ENCODE measurements at places on chromosomes 16 and 17.

- DNase-seq, result no peak
Measured at GRCh38 chr16:53846971-53847370, 143.0 kb downstream of the FTO start.

DNA sequence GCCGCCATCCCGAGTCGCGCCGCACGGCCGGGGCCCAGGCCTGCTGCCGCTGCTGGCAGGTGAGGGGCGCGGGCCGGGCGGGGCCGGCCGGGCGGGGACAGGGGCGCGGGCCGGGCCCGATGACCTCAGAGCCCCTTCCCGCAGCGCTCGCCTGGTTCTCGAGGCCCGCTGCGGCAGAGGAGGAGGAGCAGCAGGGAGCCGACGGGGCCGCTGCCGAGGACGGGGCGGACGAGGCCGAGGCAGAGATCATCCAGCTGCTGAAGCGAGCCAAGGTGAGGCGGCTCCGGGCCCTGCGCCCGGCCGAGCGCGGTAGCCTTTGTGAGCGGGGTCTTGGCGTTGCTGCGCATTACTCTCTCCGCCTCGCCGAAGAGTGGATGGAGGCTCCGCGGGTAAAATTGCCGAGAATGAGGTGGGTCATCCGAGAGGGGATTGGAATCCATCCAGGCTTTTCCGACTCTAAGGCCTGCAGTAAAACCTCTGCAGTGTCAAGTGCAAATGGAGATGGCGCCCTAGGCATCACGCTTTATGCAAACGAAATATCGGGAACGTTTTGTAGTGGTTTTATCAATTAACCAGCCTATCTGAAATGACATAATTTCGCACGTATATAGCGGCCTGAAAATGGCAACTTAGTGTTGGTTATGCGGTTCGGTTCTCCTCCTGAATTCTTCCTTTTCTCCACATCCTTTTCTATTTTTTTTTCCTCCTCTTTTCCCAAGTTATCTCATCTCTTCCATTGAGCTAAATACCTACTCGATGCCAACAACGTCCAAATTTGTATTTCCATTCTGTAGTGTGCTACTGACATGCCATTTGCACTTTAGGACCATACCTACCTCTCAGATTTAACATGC is 577 bp downstream of the TTC19 start:
- peak; percentile 40 for DNase-seq

- no peak for DNase-seq
Measured at GRCh38 chr17:16511593-16511992, 19.6 kb upstream of the LRRC75A start.

DNA sequence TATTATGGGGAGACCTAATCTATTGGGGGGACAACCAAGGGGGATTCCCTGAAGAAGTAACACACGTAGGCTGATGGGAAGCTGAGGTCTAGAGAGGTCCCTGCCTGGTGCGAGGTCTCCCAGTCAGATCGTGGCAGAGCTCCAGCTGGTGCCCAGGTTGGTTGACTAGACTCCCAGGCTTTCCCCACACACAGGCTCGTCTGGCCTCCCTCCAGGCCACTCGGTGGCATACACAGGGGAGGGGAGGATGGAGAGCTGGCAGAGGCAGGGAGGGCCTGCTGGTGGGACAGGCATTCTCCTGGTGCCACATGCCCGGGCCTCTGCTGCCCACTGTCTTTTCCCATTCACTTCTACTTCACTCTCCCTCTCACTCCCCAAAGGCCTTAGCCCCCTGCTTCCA is 8.5 kb upstream of the SOCS3 start:
- DNase-seq, result no peak

- DNase-seq, result peak; percentile 82
Measured at GRCh38 chr16:89505204-89506112, 2.7 kb upstream of the SPG7 start.

DNA sequence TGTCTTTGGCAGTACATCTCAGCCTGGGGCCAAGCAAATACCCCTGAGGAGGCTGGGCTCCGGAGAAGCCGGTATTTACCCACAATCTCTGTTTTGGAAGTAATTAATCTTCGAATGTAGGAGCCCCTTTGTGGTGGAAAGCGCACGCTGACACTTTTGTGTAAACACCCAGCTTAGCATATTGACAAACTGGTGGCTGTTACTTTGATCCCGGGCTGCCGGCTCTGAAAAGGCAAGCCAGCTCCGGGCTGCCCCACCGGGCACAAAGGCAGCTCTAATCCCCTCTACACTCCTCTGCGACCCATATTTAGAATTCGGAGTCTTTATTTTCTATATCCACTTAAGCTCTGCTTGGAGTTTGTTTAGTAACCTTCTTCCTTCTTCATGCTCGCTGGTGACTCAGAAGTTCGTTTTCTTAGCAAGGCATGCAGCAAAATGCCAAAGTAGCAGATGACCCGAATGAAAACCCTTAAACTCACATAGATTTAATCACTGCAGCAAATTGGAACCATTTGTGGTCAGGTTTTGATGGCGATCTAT is 144.0 kb upstream of the IRX3 start:
- no peak for DNase-seq

DNA sequence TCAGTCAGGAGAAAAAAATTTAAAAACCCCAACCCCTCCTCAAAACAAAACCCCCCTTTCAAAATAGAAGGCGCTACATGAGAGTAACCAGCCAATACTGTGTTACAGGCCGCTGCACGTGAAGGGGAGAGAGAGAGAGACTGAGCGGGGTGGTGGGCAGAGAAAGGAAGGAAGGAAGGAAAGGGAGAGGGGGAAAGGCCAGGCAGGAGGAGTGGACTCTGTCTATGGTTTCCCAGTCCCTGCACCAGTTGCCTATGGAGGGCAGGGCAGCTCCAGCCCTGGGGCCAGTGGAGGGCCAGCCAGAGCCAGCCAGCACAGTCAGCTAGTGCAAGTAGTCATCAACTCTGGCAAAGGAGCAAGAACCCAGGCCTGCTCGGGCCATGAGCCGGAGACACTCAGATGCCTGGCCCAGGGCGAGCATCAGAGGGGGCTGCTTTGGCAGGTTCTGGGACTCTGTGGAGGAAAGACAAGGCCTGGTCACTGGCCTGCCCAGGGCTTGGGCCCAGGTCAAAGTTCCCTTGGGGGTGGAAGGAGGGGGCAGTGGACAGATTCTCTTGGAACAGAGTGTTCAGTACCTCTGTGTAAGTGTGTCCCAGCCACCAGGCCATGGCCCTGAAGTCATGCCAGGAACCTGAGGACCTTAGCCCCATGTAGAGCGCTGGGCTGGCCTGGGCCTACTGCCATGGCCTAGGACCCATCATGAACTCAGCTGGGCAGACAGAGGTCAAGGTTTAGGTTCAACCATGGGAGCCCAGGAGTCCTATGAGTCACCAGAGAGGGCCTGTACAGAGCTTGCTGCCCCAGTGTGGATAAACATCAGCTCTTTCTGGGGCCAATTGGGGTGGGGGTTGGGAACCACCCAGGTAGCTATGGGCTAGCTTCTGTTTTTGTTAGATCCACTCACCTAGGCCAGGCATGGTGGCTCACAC is 7.3 kb upstream of the GFOD2 start:
- no peak for DNase-seq

DNA sequence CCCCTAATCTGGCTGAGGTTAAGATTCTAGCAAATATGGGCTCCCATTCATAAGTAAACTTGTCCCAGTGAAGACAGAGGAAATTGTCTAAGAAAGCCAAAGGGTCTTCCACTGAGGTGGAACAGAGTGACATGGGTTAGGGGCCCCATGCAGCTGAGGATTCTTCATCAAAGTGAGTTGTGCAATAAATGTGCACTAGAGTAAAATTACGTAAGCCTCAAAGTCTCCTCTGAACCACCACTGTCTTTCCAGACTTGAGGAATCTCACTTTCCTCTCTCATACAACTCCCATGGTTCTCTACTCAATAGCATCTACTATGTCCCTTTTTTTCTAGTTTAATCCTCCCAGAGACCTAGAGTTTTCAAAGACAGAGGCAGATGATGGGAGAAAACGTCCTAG is 132.4 kb downstream of the CA10 start:
- no peak for DNase-seq

DNA sequence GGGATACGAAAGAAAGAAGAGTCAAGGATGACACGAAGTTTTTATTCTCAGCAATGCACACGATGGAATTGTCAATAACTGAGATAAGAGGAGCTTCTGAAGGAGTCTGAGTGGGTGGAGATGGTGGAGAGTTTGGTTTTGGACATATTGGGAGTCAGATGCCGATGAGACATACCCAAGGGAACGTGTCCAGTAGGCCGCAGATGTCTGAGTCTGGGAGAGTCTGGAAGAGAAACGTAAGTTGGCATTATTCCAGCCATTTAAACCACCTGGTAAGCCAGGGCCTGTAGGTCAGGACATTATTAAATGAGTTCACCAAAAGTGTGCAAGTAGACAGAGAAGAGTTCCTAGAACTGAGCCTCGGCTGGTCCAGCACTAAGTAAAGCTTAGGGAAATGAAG is 478.3 kb upstream of the CDH5 start:
- no peak for DNase-seq

GRCh38 chr16:74785031-74785430 is 10.4 kb upstream of the FA2H start:
- DNase-seq, result no peak

DNA sequence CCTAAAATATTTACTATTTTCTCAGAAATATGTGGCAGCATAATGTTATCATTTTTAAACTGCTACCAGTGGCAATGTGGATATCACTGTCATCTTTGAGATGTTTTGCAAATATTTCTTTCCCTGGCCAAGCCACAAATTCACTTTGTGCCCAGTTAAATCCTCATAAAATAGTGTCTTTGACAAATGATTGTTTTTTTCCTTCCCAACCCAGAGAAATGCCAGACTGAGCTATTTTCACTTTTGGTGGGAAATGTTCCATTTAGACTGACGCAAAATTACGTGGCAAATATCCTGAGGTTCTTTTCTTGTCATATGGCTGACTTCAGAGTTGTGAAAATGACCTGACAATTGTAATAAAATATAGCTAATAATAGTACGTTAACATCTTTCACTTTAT is 807.0 kb upstream of the SOX9 start:
- DNase-seq, result no peak

GRCh38 chr17:35433075-35433894 is 985 bp upstream of the SLFN12 start:
- DNase-seq, result peak; percentile 80

DNA sequence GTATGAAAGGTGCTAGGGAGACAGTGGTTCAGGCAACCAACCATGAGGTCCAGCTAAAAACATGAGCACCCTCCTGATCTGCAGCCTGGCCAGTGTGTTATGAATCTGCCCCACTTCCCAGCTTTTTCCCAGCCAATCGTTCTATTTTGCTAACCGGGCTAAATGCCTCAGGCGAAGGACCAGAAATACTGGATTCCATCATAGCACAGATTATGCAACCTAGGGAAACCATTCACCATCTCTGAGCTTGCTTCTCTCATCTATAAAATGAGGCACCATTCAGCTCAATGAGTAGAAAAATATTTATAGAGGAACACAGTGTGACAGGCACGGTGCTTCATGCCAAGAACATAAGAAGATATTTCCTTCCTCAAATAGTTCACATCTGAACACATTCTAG is 45.2 kb upstream of the NUDT7 start:
- DNase-seq, result no peak

DNA sequence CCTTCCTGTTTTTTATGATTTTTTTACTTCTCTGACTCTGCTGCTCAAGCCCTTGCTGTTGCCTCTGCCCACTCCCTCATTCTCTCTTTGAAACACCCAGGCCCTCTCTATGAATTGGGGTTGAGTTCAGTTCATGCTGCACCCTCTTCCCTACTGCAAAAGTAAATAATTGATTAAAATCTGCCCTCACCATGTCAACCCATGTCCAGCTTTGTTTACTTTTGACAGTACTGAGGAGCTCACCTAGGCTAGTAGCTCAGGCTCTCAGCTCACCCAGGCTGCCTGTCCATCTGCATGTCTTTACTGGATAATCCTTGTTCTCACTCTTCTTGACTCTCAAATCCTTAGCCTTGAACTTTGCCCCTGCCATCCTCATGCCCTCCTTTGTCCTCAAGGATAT is 95.2 kb downstream of the SPACA3 start:
- no peak for DNase-seq

- no peak for DNase-seq
Measured at GRCh38 chr17:44400226-44400847, 10.9 kb upstream of the ITGA2B start.

DNA sequence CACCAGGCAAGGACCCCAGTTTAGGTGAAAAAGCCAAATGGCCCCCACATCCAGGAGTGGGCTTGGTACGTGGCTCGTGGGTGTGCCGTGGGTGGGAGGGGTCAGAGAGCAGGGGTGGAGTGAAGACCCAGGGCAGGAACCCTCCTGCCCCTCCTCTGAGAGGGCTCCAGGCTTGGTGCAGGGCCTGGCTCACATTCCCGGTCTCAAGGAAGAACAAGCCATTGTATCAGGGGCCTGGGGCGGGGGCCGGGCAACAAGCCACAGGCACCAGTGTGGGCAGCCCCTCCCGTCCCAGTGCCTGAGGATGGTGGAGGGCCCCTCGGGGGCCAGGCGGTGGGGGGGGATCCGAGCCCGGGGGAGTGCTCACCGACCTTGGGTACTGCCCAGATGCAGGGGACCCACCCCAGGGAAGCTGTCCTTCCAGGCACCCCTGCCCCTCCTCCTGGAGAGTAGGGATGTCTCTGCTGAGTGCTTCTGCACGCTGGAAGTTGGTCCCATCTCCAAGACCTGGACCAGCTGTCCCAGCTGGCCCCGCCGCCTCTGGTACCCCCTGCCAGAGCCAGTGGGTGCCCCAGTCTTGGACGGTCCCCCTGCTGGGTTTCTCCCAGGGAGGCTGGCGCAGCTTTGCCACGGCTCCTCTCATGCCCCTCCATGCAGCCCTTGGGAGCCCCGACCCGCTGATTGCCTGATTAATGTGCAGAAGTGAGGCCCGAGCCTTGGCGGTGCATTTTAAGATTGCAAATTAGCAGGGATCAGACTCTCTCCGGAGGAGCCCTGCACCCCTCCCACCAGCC is 83.7 kb downstream of the RTN4RL1 start:
- no peak for DNase-seq

DNA sequence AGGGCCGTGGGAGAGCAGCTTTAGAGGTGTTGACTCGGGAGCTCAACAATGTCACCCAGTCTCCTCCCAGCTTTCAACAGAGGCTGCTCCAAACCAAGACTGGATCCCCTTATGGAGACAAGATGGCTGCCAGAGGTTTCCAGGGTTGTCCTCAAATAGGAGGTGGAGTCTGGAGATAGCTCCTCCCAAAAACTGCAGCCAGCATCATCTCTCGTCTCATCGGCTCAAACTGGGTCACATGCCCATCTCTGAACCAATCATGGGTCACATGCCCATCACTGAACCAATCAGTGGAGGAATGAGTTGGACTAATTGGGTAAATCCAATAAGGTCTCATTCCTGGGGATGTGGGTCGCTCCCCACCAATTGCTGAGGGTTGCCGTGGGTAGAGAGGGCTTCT is 41.1 kb upstream of the C16orf82 start:
- DNase-seq, result no peak

Measured in right lung (tissue), 10 donors.